ENCODE measurements at places on chromosomes 3 and 15.

- no peak for DNase-seq
Observed at GRCh38 chr15:51493892-51494291, 128.7 kb downstream of the DMXL2 start.

DNA sequence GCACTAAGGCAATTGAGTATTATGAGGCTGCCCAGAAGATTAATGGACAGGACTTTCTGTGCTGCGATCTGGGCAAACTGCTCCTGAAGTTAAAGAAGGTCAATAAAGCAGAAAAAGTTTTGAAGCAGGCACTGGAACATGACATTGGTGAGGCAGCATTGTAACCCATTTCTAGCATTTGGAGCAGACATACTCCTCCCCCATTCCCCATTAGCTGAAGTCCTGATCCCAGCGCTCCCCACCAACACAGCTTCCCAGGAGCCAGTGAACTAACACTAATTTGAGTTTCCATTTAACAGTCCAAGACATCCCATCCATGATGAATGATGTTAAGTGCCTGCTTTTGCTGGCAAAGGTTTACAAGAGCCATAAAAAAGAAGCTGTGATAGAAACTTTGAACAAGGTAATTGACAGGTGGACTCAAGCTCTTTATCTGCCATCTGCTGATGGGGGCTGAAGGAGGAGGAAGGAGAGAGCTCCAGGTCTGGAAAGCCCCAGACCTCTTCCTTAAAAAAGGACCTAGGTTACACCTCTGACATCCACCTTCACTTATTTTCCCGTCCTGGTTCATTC lies 22.6 kb downstream of the CSRNP1 start:
- DNase-seq: no peak

GRCh38 chr3:171994646-171995428 lies 44.5 kb upstream of the FNDC3B start:
- DNase-seq: no peak

GRCh38 chr15:27214032-27214431 lies 243.1 kb downstream of the GABRG3 start:
- DNase-seq: no peak

- no peak for DNase-seq
Observed at GRCh38 chr3:187120326-187120725, 19.0 kb downstream of the RPL39L start.

DNA sequence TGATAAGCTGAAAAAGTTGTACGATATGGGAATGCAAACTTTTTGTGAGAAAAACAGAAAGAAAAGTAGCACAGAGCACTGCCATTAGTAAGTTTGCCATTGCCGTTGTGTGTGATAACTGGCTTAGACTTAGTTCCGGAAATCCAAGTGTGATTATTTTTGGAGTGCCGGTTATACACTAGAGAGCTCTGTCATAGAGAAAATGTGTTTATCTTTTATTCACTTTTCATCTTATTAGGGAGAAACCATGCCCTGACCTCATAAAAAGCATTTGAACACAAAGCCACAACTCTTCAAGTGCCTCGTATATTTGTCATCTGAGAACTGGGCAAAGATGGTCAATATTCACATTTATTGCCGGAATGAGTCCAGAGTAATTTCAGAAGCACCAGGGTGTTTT lies 36.1 kb downstream of the CTDSPL start:
- no peak for DNase-seq

- DNase-seq: no peak
Observed at GRCh38 chr3:179832333-179832854, 179.6 kb downstream of the USP13 start.

DNA sequence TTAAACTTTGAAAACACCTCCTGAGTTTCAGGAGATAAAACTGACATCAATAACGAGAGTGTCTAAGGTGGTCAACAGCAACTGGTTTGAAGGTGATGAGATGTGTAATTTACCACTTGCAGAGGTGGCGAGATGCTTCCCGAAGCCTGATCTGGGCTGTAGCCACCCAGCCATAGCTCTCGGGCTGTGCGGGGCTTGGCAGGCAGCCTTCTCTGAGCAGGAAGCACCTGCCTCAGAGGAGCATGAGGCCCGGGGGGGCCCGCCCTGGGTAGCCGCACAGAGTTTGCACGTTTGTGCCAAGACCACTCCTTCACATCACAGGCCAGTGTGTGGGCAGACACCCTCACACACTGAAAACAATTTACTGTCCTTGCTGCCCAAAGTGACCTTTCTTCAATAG lies 220.3 kb downstream of the CACNA2D3 start:
- DNase-seq: no peak

- peak; percentile 11 for DNase-seq
Observed at GRCh38 chr3:13308380-13308801, 111.7 kb downstream of the NUP210 start.

DNA sequence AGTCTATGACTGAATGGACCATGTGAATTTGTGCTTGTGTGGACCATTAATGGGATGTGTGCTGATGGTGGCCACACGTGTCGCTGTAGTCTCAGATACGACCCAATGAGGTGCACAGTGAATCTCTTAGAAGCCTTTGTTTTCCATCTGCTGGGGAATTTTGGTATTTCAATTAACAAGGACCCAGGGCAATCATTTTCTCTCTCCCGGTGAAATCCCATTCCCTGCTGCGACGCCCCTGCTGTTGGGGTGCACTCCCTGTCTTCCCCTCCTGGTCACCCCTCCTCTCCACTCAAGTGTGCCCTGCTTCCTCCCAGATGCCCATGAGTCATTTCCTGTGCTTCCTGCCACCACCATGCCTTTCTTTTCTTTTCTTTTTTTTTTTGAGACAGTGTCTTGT lies 32.7 kb downstream of the EBLN2 start:
- DNase-seq: no peak

DNA sequence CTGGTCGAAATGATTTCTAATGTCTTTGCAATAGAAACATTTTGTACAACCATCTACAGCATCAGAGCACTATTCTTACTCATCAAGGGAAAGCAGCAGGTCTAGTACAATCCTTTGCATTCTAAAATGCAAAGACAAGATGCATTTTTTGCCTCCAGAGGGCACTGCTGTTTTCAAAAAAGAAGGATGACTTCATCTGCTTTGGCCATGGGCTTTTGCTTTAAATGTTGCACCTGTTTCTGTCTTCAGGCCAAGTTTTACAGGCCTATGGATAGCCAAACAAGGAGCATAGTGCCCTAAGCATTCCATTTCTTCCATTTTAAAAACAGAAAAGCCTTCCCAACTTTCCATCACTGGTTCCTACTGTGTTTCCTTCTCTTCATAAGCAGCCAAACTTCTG lies 3.4 kb downstream of the PARP9 start:
- peak; percentile 30 for DNase-seq

DNA sequence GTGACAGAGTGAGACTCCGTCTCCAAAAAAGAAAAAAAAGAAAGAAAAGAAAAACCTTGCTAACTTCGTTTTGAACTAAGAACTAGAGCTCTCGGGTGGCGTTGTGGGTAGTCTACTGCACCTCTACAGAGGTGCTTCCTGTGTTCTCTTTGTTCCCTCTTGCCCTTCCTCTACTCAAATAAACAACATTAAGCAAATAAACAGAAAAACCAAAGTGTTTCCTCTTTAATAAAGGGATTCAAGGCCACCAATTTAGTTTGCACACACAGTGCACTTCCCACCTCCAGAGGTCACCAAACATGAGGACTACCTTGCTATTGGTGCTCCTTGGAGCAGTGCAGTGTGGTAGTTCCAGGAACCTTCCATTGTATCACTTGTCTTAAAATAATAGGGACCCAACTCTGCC lies 354.2 kb upstream of the TBL1XR1 start:
- DNase-seq: no peak

DNA sequence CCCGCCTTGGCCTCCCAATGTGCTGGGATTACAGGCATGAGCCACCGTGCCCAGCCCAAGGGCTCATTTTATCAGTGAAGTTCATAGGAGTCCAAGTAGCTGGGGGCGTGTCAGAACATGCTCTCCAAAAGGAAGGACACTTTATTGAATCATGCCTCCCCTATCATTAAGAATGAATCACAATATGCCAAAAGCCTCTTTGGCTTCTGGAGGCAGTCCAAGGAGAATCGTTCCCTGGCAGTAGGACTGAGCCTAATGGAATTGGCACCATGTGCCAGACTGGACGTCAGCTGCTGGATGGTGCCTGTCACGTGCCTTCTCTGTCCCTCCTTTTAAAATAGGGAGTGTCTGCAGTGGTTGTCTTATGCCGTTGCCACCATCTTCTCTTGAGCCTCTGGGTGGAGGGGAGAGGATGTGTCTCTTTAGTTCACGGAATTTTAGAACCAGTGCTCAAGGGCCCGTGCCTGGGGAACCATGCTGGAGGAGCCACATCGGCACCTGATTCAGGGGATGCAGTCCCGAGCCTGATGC lies 234.7 kb upstream of the LYSMD4 start:
- no peak for DNase-seq

GRCh38 chr3:110789315-110789714 lies 282.3 kb upstream of the NECTIN3 start:
- no peak for DNase-seq

GRCh38 chr3:133979553-133979952 lies 50.2 kb downstream of the SLCO2A1 start:
- DNase-seq: no peak
